ENCODE measurements at places on chromosomes 2 and 18. TPM values are rescaled to one million over a fixed set of nuclear protein-coding genes. Genes with fewer than 3 reads are reported as not detected.

The RGPD5 gene
- 8.9 TPM for polyA plus RNA-seq

DNA sequence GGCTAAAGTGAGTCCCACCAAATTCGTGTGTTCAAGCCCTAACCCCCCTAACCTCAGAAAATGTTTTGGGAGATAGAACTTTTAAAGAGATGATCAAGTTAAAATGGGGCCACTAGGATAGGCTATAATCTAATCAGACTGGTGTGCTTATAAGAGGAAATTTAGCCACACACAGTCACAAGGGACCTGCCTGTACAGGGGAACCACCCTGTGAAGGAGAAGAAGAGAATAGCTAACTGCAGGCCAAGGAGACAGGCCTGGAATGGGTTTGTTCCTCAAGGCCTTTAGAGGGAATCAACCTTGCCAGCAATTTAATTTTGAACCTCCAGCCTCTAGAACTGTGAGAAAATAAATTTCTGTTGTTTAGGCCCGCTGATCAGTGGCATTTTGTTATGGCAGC lies 36.0 kb upstream of the TANK start:
- DNase-seq = no peak

DNA sequence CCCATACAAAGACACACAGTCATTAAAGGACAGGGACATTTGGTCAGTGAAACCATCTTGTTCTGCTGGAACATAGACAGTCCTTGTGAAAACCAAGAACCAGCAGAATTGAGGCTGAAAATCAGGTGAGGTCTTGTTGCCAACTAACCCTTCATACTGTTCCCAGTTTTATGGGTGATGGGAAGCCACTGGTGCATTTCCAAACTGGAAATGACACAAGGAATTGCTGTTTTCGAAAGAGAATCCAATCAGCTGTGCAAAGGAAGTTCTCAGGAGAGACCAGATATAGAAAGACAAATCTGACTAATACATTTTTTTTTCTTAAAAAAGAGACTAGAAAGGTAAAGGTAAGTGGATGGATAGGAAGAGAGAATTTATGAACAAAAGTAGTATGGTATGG lies 948.2 kb downstream of the TSN start:
- no peak for DNase-seq

The RBM44 gene
- 0.20 TPM for polyA plus RNA-seq

- DNase-seq = no peak
Measured at GRCh38 chr2:96939415-96939814, 47.0 kb downstream of the FAM178B start.

The ESPNL gene
- polyA plus RNA-seq = 0.79 TPM

DNA sequence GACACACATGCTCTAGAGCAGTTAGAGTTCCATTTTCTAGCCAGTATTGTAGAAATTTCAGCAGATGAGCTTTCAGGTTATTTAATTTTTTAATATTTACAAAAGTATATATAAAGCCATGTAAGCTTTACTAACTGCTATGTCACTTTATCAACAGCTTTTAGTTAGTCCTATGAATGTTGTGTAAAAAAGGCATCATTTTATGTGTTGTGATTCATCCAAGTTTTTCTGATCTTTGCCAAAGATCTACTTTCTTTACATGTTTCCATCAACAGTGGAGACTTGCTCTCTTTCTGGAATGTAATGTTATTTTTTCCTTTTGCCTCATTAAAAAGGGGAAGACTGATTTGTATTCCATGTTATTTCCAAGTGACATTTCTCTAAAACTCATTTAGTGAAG lies 125.2 kb upstream of the TFPI start:
- no peak for DNase-seq

- peak; percentile 59 for DNase-seq
Measured at GRCh38 chr2:220935789-220936321, 636.2 kb downstream of the EPHA4 start.

DNA sequence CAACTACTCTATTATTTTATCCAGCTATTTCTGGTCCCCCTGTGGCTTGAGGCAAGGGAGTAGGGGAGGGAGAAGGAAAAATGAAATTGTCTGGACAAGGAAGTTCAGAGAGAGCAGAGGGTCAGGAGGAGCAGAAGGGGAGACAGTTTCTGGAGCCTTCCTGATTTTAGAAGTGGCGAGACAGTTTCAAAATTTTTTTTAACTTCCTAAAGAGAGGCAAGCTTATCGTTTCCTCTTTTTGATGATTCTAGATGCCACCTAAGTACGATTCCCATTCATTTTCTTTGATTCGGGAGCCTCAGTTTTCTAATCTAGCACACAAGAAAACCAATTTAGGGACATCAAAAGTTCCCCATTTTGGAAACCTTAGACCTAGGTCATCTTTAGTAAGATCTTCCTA lies 96.9 kb upstream of the B3GNT2 start:
- DNase-seq = no peak

- DNase-seq = no peak
Measured at GRCh38 chr18:9711361-9712129, 3.4 kb downstream of the RAB31 start.

DNA sequence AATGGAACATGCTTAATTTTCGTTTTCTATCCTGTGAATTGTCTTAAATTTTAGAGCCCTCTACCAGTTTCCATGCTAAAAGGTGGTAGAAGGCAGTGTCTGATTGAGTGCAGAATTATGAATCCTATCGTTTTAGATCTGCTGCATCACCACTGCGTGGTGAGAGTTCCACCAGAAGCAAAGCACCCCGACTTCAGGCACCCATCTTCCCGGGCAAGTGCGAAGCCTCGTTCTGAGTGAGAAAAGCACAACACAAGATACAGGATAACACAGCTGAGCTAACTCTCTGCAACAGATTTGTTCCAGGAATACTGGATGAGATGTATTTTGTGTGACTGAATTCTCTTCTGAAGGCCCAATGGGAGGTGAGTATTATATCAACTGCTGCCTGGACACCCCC lies 471.5 kb downstream of the EIPR1 start:
- no peak for DNase-seq

DNA sequence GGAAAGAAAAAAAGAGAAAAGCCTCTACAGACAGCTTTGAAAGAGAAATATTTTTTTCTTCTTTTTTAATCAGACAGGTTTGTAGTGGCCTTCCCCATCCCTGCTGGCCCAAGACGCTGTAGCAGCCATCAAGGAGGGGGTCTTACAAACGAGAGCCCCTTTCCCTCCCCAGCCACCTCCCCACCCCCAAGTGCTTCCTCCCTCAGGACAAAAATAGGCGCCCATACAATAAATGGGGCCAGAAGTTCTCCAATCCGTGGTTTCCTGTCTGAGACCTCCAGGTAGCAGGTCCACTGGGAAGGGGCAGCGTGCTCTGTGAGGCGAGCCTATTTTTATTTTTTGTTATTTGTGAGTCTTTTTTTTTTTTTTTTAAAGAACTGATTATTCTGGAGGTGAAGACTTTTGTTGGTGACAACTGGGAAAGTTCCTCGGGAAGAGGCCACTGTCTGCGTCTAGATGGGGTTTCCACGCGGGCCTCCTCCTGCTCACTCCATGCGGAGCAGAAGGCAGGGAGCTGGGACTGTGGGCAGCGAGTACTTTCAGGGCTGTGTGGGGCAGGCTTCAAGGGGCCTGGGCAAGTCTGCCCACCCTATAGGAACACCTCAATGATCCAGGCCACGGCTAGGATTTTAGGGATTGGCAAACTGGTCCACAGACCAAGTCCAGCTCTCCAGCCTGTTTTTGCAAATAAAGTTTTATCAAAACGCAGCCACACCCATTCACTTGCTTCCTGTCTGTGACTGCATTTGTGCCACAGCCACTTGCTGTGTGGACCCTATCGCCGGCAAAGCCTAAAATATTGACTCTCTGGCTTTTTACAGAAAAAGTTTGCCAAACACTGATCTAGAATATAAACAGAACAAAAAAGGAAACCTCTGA lies 139.6 kb downstream of the CTIF start:
- DNase-seq = no peak

Data from right cardiac atrium (tissue), 5 donors.